Activated CD4-positive, alpha-beta T cell treated with anti-CD3 and anti-CD28 coated beads, Interleukin-2, Interleukin-6, amounts not matched to agents 100 ng/mL and 50 ng/mL, durations not matched to agents 16 hours and 8 hours (primary cell): ENCODE measurements at places on chromosomes 13 and 19.

GRCh38 chr19:3499738-3500428 lies 591 bp downstream of the DOHH start:
- no peak for DNase-seq

- no peak for DNase-seq
Measured at GRCh38 chr19:19465436-19466070, 49.8 kb downstream of the TSSK6 start.

DNA sequence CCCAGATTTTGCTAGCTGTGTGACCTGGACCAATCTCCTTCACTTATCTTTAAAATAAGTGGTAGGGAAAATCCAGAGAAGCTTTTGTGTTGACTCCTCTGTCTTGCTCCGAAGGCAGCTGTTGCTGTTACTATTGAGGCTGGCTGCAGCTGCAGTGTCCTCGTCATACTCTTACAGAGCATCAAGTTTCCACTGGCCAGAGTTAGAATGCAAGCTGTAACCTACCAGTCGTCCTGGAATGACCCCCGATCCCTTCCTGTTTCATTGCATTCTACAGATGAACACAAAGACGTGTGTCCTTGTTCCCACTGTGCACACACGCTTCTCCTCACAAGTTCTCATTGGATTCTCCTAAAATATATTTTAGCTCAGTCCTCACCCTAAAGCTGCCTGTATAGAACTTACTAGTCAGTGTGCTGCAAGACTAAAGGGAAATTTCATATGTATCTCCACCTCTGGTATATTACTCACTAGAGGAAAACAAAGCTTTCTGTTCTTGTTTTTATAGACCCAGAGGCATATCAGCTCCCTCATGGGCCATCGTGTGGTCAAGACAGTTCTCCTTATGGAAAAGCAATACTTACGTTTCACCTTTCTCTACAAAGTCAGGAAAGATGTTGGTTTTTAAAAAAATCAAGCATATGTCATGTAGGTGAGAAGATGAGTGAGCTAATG lies 589.8 kb downstream of the LMO7 start:
- DNase-seq = no peak

DNA sequence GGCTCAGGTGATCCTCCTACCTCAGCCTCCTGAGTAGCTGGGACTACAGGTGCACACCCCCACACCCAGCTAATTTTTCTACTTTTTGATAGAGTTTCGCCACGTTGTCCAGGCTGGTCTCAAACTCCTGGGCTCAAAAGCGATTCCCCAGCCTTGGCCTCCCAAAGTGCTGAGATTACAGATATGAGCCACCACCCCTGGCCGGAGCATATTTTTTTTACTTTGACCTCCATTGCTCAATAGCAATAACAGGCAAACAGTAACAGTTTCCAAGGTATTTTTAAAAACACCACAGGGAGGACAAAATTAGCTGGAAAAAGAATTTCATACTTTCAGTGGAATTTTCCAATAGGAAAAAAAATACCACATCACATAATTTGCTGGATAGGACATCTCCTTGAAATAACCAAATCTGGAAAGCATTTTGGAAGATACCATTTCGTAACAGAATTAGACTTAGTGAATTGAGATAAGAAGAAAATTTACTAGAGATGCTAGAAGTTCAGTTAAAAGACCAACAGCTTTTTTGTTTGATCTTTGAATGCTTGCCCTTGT lies 5.2 kb downstream of the DUXA start:
- no peak for DNase-seq

DNA sequence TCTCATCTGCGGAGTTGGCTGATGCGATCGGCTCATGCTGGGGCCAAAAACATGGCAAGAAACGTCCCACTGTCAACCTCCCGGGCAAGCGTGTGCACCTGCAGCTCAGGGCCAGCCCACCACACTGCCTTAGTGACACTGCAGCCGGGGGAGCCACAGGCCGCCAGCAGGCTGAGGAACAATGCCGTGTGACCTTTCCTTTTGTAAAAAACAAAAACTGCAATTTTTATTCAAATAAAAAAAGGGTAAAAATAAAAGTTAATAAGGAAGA lies 18.8 kb upstream of the TMEM255B start:
- DNase-seq = no peak

DNA sequence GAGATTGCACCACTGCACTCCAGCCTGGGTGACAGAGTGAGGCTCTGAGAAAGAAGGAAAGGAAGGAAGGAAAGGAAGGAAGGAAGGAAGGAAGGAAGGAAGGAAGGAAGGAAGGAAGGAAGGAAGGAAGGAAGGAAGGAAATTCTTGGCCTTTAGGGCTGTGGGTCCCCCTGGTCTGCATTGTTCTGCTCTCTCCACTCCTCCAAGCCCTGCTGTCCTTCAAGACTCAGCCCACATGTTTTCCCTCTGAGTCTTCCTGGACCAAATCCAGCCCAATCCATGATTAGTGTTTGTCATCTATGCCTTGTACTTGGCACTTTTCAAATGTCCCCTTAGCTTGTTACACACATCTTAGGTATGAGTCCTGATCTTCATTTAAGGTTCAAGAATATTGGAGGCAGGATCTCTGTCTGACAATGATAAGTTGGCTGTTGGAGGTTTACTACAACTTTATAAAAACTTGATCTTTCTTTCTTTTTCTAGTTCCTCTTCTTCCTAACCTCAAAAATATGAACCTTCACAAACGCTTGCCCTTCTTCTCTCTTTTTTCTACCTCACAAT lies 48.8 kb upstream of the INTS6 start:
- DNase-seq = no peak

GRCh38 chr13:113508521-113509254 lies 18.2 kb upstream of the DCUN1D2 start:
- DNase-seq = no peak
